SK-MEL-5 (cell line): ENCODE measurements at places on chromosomes 3 and 15. TPM values are rescaled to one million over a fixed set of nuclear protein-coding genes. Genes with fewer than 3 reads are reported as not detected.

- no peak for DNase-seq
These were observed 15.3 kb upstream of the MCCC1 start for GRCh38 chr3:183114384-183115178.

Gene CP
- total RNA-seq: 0.43 and 0.53 TPM in 2 replicates

Gene SPCS1
- 443 and 451 TPM in 2 replicates for total RNA-seq

DNA sequence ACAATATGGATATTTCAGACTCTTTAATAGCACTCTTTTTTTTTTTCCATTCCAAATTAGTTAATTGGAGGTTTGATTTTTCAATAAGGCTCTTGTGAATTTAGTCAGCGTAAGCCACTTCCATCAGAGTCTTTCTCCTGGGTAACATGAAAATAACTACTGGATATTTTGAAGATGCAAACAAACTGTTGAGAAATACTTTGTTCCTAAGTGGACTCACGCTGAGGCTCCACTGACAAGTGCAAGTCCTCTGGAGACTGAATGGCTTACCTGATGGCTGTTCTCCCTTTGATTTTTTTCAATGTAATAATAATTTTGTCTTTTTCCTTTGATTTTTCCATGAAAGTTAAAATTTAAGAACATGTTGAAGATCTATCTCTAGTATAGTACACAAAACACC is 26.0 kb upstream of the TM4SF1 start:
- DNase-seq: no peak

Gene ZKSCAN7
- 1.1 and 2.1 TPM in 2 replicates for total RNA-seq

Gene HAUS2
- 36.2 and 42.0 TPM in 2 replicates for total RNA-seq

DNA sequence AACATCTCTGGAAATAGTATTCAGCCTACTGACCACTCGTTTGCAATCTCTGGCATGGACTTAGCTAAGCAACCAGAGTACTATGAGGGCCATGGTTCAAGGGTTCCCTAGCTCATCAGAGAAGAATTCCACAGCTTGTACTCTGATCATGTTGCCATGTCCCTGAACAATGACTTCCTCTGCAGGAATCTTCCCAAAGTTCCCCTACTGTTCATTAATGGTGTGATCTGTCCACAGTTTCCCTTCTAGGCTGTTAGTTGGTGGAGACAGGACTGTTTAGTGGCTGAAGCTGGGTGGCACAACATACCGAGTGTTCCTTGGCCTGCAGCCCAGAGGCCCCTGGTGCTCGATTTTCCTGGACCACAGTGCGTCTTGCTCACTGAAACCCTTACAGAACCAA is 44.4 kb upstream of the GALNT15 start:
- DNase-seq: no peak

Gene NR2E3
- not detected in 2 replicates for total RNA-seq

- DNase-seq: no peak
These were observed 17.1 kb upstream of the TASOR start for GRCh38 chr3:56700151-56700550.

Gene PTPN9
- total RNA-seq: 20.0 and 21.0 TPM in 2 replicates

Gene RTP3
- total RNA-seq: not detected in 2 replicates

Gene LRTM1
- total RNA-seq: not detected in 2 replicates

Gene CCR3
- not detected in 2 replicates for total RNA-seq

Gene RLBP1
- 33.8 and 37.2 TPM in 2 replicates for total RNA-seq

Gene NEK10
- 0.32 TPM in 2 replicates for total RNA-seq

GRCh38 chr3:16897254-16897926 is 12.6 kb downstream of the PLCL2 start:
- peak; percentile 62 for DNase-seq

DNA sequence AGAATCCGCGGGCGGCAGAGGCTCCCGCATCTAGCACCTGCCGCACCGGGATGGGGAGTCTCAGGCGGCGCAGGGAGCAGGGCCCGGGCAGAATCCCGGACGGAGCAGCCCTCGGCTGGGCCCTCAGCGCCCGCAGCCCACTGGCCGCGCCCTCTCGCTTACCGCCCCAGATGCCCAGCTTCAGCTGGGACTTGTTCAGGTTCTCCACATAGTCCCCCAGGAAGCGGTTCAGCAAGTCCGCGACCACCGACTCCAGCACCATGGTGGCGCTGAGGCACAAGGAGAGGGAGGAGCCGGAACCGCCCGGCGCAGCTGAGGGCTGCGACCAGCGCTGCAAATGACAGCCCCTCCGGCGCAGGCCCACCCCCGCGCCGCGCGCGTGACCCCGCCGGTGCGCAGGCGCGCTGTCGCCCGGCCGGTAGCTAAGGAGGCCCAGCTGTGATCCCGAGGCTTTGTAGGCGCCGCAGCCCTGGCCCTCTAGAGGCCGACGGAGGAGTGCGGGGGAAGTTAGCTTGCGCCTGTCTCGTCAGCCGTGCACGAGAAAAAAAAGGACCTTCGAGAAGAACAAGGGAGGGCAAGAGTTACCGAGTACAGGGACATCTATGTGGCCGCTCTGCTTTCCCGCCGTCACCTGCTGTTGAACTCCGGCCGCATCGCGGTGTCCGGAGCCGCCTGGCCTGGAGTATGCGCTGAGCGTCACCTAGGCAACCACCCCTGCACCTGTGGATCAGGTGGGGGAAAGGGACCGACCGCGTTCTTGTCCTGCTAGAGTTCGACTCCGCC is at the start of gene VPS13C:
VPS13C (minus strand) TSS at position 335 of the 783 bp plus-strand sequence; CDS start at position 262, 73 bp downstream.
- DNase-seq: peak; percentile 95

GRCh38 chr3:5463991-5464390 is 276.5 kb downstream of the EDEM1 start:
- no peak for DNase-seq

GRCh38 chr3:182644790-182645433 is 148.4 kb upstream of the ATP11B start:
- DNase-seq: no peak
